NCI-H82 (cell line): ENCODE measurements at places on chromosomes 7 and 10.

DNA sequence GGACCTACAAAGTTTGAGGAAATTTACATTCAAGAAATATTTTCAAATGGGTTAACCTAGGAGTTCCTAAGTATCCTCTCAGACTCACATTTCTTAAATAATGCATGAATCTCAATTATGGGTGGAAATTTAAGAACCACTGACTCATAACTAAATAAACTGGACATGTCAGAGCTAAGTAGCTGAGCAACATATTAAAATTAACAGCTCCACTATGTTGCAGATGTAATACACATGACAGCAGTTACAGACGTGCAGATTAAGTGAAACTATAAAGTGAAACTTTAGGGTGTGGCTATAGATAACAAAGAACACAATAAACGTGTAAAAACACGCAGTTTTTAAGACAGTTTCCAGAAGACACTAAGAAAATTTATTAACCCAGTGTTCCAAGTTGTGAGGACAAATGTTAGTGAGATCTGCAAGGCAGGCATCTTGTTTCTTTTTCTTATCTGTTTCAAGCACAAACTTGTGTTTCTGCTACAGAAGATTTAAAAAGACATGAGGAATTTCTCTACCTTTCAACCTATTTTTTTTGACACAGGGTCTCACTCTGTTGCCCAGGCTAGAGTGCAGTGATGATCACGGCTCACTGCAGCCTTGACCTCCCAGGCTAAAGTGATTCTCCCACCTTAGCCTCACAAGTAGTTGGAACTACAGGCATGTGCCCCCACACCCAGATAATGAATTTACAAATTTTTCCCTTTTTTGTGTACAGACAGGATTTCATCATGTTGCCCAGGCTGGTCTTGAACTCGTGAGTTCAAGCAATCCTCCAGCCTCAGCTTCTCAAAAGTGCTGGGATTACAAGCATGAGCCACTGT lies 25.3 kb downstream of the DNMBP start:
- no peak for DNase-seq

DNA sequence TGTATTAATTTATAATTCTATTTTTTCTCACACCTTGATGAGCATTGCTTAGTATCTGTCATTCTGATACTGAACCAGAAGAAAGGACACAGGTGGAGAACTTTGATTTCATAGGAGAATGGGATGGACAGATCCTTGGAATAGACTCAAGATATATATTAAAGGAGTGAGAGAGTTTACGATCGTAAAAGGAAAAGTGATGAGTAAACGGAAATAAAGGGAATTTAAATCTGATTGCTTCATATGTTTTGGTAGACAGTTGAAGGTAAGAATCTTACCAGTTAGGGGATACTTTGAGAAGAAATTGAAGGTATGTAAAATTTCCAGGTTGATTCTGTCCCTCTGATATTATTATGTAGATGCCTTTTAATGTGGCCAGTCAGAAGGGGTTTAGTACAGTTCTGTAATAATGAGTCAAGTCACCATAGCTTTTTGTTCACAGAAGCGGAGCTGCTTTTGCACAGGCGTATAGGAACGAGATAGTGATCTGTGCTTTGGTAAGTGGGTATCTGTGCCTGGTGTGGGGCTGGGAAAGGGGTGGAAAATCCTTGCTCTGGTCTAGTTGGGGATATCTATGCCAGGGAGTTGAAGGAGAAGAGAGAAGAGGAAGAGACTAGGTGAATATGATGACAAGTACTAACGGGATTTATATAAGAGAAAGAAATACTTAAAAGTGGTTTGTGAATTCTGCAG lies 15.4 kb downstream of the SP4 start:
- no peak for DNase-seq

DNA sequence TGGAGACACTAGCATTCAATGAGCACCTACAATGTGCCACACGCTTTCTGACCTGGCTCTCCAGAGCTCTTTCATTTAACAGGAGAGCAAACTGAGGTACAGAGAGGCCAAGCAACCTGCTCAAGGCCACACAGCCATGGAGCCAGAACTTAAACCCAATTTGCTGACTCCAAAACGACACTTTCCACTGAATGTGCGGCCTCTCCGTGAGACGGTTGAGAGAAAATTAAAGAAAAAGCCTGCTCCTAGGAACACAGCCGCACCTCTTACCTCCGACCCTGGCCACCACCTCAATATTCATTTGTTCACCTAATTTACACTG lies 42.8 kb downstream of the ZCCHC24 start:
- DNase-seq, result no peak

- DNase-seq, result no peak
These were observed 1.8 kb downstream of the FUOM start for GRCh38 chr10:133355991-133356390.

- DNase-seq, result no peak
These were observed 57.3 kb downstream of the ST7 start for GRCh38 chr7:117010375-117011133.

- no peak for DNase-seq
These were observed 45.9 kb upstream of the ARHGAP12 start for GRCh38 chr10:31974434-31975124.
